ENCODE measurements at places on chromosomes 1 and 21.

DNA sequence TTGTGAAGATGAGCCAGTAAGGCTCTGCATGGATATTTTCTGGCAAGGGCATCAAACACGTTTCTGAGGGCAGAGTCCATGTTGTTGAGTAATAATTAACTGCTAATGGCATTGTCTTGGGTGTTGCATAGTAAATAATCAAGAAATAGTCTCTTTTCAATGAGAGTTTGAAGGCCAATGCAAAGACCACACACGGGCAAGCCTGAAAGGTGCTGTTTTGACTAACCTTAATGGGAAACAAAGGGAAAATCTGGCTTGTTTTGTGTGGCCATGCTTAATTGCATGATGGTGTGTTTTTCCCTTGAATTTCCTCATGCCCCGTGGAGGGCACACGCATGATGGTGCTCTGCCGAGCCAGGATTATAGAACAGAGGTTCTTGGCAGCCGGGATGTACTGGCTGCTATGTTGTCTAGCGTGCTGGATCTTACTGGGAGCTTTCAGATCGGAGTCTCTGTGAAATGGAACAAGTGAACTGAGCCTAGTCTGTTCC lies 127.6 kb downstream of the NOS1AP start:
- DNase-seq = no peak

GRCh38 chr1:61054601-61054993 lies 27.8 kb upstream of the NFIA start:
- DNase-seq = no peak

- DNase-seq = peak; percentile 66
Observed at GRCh38 chr1:154479764-154480421, 22.1 kb upstream of the TDRD10 start.

GRCh38 chr1:210123924-210124589 lies 108.5 kb upstream of the SERTAD4 start:
- no peak for DNase-seq

GRCh38 chr1:44523593-44524591 lies 118.8 kb downstream of the RNF220 start:
- DNase-seq = no peak

DNA sequence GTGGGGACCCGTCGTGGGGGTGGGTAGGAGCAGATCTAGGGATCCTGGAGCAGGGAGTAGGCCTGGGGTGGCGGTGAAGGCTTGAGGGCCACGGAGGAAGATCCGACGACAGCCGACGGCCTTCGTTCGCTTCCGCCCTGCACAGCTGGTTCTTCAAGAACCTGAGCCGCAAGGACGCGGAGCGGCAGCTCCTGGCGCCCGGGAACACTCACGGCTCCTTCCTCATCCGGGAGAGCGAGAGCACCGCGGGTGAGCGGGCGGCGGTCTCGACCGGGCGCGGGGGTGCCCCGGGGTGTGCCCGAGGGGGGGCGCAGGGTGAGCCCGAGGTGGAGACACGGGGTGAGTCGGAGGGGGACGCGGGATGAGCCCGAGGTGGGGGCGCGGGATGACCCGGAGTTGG lies 16.5 kb upstream of the HDAC1 start:
- DNase-seq = no peak

- no peak for DNase-seq
Observed at GRCh38 chr1:178518894-178519293, 6.0 kb downstream of the TEX35 start.

- DNase-seq = no peak
Observed at GRCh38 chr1:196544617-196545016, 63.6 kb downstream of the KCNT2 start.

GRCh38 chr1:90850898-90851710 lies 134.0 kb upstream of the BARHL2 start:
- DNase-seq = peak; percentile 55

DNA sequence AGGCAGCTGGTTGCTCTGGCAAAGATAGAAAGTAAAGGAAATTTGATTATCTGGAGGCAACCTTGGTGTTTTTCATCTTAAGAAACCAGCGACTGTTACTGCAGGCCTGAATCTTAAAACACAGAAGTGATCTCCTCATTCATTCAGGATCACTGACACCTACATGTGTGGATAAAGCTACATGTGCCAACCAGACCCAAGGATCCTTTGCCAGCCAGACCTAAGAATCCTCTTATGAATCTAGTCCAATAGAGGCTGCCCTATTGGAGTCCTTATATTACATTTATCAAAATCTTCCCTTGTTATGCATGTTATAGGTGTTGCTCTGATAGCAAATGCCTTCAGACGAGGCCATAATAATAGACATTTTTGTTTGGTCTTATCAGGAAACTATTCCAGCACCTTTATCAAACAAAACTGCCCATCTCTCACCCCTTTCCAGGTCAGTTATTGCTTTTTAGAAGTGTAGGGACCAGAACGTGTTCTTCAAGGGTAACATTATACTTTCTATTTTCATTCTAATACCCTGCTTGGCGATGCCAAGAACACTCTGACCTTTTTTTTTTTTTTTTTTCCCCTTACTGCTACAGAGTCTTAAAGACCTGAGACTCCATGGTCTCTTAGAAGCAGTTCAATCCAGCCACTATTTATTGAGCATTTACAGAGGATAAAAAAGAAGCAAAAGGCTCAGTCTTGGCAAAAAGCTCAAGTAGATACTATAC lies 175.5 kb upstream of the PTBP2 start:
- DNase-seq = no peak

DNA sequence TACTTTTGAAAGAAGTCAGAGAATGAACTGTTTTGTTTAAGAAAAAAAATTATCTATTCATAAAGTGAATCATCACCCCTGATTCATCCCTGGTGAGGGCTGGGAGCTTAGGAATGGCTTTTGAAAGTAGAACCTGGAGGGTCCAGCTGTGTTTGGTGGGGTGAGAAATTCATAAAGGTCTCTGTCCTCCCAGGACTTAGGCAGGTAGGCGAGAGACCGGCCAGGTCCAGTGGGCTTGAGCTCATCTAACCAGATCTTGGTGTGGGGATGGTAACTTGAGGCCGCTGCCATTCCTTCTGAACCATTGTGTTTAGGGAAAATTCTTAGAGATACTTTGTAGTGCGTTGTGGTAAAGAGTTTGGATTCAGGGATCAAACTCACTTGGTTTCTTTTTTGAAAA lies 156.8 kb upstream of the TNR start:
- DNase-seq = no peak

DNA sequence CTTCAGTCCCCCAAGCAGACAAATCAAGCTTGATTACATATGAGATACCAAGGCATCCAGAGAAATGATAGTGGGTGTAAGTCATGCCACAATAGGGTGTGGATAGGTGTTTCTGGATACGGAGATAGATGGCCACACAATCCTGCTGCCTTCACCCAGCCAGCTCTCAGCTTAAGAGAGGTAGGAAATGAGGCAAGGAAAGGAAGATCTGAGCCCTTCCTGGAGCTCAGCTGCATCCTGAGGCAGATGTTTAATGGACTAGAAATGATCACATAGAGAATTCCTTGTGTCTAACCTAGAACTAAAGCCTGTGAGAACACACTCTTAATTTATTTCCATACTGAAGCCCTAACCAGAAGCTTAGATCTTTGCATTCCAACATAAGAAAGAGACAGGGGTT lies 210.3 kb downstream of the ST6GALNAC3 start:
- DNase-seq = no peak

DNA sequence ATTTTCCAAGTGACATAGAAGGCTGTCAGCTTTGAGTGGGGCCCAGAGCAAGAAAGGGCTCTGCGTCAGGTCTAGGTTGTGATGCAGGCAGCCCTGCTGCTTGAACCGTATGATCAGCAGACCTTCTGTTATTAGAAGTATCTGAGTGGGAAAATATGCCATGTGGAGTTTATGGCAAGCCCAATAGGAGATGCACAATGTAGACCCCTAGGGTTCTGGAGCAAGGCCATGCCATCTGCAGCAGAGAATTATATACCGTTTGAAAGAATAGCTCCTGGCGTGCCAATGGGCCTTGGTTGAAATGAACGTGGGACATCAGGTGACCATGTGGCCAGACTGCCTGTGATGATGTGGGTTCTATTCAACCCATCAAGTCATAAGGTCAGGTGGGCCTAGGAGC lies 44.1 kb upstream of the ZBTB18 start:
- DNase-seq = no peak

- DNase-seq = no peak
Observed at GRCh38 chr1:212182579-212182978, 102.6 kb upstream of the PPP2R5A start.

GRCh38 chr1:27581823-27582243 lies 22.1 kb downstream of the AHDC1 start:
- no peak for DNase-seq

DNA sequence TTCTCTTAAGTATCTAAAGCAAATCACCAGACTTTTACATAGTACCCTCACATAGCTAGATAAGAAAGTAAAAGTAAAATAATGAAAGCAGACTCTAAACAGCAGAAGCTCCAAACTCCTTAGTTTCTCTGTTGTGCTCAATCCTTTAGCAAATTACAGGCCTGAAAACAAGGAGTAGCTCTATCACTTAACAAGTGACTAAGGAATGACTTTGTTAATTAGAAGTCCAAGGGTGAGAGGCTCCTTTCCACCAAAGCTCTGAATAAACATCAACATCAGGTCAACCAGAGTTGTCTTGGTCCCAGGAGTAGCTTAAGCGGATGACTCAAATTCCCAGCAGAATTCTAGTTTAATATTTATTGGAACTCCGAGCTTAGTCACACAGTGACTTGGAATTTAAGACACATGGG lies 5.9 kb downstream of the NRIP1 start:
- no peak for DNase-seq

DNA sequence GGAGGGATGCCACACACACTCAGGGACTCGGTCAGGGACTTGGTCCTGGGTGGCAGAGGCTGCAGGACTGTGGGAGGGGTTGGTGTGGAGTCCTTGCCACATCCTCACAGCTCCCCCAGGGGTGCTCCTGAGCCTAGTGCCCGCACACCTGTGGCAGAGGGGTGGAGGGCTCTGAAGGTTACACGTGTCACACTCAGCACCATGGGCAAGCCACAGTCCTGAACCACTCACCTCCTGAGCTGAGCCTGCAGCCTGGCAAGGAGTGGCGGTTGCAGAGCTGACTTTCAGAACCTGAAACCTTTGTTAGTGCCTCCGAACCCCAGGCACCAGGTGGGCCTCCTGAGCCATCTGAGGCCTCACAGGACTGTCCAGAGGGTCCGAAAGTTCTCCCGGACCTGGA lies 249.2 kb upstream of the C1orf174 start:
- no peak for DNase-seq

DNA sequence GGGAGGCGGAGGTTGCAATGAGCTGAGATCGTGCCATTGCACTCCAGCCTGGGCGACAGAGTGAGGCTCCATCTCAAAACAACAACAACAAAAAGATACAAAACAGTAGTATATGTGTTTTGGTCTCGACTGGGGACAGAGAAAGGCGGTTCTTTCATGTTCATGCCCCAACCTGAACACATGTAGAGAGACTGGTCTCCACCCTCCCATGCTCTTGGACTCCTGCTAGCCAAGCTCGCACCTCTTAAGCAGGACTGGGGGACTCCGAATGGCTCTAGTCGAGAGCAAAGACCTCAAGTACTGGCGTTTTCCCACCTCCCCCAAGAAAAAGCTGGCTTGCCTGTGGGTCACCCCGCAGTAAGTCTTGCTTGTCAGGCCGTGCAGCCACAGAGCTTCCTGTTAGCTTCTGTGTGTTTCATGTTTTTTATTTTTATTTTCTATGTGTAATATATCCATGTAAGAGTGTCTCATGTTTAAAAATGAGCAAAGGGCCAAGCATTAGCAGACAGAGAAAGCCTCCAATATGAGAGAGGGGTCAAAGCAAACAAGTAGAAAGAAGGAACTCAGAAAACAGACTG lies 91.6 kb downstream of the SCCPDH start:
- DNase-seq = no peak

DNA sequence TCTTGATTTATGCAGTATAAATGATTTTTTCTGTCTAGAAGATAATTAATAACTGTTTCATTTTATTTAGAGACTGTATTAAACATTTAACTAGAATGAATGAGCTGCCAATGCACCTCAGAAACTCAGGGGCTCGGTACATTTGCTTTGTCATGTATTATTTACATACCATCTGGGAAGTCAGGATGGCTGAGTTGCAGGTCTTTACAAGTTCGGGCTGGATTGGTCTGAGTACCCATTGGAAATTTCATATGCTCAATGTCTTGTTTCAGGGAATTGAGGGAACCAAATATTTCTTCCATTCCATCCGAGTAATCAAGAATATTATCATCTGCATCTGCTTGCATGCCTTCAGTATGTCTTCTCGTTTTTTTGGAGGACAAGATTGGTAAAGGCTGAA lies 221.7 kb downstream of the COL11A1 start:
- DNase-seq = no peak

- no peak for DNase-seq
Observed at GRCh38 chr1:233057836-233058235, 107.4 kb downstream of the NTPCR start.

Measured in activated T-cell treated with anti-CD3 and anti-CD28 coated beads for 4 hours (primary cell).